ENCODE measurements at places on chromosomes 4 and X.

- DNase-seq, result no peak
These were observed 403.6 kb upstream of the ANXA10 start for GRCh38 chr4:167688660-167689142.

DNA sequence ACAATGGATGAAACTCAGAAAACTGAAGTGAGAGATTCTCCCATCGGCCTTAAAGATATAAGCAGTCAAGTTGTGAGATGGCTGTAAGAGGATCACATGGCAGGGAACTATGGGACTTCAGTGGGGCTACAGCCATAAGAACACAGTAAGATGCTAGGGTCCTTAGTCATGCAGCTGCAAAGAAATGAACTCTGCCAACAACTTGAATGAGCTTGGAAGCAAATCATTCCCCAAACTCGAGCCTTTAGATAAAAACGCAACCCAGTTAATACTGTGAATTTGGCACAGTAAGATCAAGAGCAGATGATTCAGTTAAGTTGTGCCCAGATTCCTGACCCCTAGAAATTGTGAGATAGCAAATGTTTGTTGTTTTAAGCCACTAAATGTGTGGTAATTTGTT is 117.3 kb downstream of the FAM13A start:
- DNase-seq, result no peak

GRCh38 chr4:122695226-122695625 is 37.3 kb upstream of the BBS12 start:
- no peak for DNase-seq

GRCh38 chrX:48497871-48498270 is 10.9 kb upstream of the PORCN start:
- DNase-seq, result no peak

- DNase-seq, result no peak
These were observed 2706.8 kb downstream of the ARAP2 start for GRCh38 chr4:33537527-33537926.

GRCh38 chr4:71361476-71361875 is 22.7 kb downstream of the SLC4A4 start:
- DNase-seq, result no peak

GRCh38 chrX:47093860-47094259 is 15.6 kb downstream of the RGN start:
- no peak for DNase-seq

- no peak for DNase-seq
These were observed 36.3 kb downstream of the RPS6KA3 start for GRCh38 chrX:20230406-20230805.

DNA sequence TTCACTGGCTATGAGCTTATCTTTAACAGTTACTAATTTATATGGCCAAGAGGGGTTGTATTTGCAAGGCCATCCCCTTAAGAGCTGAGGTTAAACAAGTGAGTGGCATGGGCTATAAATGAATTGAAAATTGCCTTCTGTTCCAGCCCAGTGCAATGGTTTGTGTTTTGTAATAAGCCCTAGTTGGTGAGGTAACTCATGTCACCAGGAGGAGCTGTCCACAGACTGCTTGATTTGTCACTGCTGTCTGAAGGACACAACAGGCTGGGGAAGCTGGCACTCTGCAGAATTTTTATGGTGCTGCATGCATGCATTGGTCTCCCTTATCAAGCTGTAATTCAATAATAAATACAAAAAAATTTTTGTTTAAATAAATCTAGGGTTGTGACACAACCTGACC is 223.8 kb downstream of the IL1RAPL2 start:
- DNase-seq, result no peak

- no peak for DNase-seq
These were observed 17.5 kb upstream of the SAT1 start for GRCh38 chrX:23765449-23765848.

DNA sequence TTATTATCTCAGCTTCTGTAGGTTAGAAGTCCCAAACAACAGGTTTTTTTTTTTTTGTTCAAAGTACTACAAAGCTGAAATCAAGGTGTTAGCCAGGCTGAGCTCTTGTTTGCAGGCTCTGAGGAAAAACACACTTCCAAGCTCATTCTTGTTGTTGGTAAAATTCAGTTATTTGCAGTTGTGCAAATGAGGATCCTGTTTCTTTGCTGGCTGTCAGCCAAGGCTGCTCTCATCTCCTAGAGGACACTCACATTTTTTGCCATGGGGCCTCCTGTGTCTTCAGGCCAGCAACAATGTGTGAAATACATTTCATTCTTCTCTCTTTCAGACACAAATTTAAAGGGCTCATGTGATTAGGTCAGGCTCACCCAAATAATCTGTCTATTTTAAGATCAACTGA is 60.3 kb upstream of the HSD17B10 start:
- DNase-seq, result no peak

GRCh38 chrX:82384401-82384800 is 1123.7 kb upstream of the POU3F4 start:
- no peak for DNase-seq

DNA sequence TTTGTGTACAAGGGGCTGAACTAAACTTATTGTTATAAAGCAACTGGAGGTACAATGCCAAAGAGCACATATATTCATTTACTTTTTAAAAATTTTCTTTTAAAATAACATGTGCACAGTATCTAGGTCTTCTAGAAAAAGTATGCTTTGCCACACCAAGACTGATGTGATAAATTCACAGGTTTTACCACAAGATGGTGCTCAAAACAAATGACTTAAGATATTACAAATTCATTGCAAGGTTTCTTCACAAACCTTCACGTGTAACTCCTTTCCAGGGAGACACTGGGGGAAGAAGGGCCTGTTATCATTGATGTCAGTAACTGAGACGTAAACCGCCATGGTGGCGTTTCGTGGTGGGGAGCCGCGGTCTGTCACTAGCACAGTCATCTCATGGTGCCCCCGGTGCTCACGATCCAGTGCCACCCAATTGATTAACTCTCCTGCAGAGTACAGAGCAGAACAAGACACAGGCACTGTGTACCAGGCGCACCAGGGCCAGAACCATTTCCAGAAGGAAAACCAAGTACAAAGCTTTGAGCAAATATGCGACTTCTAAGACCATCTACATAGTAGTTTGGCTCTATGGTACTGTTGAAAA is 162.2 kb downstream of the DCHS2 start:
- peak; percentile 56 for DNase-seq

- DNase-seq, result peak; percentile 98
These were observed 99.2 kb downstream of the PSAPL1 start for GRCh38 chr4:7335344-7336066.
